Dermis blood vessel endothelial cell (primary cell): ENCODE measurements at places on chromosomes 12 and 14. TPM values are rescaled to one million over a fixed set of nuclear protein-coding genes. Genes with fewer than 3 reads are reported as not detected.

The GNB3 gene
- total RNA-seq = 0.28 and 1.0 TPM in 2 replicates

The USP5 gene
- total RNA-seq = 85.3 and 128 TPM in 2 replicates

The TRIM9 gene
- not detected in 2 replicates for total RNA-seq

The TAS2R7 gene
- not detected in 2 replicates for total RNA-seq

The OR6C68 gene
- total RNA-seq = not detected in 2 replicates

The TMEM30B gene
- total RNA-seq = 0.33 and 0.34 TPM in 2 replicates

The CACNA1C gene
- total RNA-seq = 0.14 and 1.5 TPM in 2 replicates

The EML1 gene
- total RNA-seq = 45.8 and 47.1 TPM in 2 replicates

The BHLHE41 gene
- total RNA-seq = 0.14 and 0.85 TPM in 2 replicates

The CDH24 gene
- 7.5 and 16.3 TPM in 2 replicates for total RNA-seq

The TMBIM4 gene
- 78.9 and 142 TPM in 2 replicates for total RNA-seq
